ENCODE measurements at places on chromosomes 3 and 15.
A peak's percentile ranks its signal among the peaks of the same experiment; 100 is the strongest.

- no peak for DNase-seq
Observed at GRCh38 chr3:27715863-27716262, 6.3 kb downstream of the EOMES start.

GRCh38 chr3:82957696-82958095 is 1196.3 kb upstream of the GBE1 start:
- DNase-seq = no peak

- DNase-seq = no peak
Observed at GRCh38 chr15:33768670-33769190, 199.6 kb upstream of the CHRM5 start.

DNA sequence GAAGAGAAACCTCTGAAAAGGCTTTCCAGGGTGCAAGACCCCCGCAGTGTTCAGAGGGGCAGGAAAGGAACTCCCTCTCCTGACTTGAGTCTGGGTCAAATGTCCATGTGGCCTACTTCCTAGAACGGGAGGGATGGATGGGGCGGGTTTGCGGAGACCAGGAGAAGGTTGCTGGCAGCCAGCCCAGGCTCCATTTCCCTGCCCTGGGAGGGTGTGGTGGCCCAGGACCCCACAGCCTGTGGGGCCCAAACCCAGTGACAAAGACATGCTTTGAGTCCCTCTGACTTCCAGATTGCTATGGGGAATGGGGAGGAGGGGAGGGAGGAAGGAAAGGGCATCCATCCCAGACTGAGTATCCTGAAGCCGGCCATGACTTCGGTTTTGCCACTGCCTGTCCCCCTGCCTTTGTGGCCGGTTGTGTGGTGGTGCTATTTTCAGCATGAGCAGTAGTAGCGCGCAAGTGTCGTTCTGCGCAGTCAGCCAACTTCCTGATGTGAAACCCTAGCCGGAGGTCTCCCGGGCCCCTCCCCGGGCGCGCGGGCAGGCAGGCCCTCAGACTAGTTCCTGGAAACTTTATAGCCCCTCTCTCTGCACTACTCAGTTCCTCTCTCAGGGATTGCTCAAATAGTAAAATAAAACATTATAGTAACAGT is 24.4 kb downstream of the MAGEF1 start:
- no peak for DNase-seq

DNA sequence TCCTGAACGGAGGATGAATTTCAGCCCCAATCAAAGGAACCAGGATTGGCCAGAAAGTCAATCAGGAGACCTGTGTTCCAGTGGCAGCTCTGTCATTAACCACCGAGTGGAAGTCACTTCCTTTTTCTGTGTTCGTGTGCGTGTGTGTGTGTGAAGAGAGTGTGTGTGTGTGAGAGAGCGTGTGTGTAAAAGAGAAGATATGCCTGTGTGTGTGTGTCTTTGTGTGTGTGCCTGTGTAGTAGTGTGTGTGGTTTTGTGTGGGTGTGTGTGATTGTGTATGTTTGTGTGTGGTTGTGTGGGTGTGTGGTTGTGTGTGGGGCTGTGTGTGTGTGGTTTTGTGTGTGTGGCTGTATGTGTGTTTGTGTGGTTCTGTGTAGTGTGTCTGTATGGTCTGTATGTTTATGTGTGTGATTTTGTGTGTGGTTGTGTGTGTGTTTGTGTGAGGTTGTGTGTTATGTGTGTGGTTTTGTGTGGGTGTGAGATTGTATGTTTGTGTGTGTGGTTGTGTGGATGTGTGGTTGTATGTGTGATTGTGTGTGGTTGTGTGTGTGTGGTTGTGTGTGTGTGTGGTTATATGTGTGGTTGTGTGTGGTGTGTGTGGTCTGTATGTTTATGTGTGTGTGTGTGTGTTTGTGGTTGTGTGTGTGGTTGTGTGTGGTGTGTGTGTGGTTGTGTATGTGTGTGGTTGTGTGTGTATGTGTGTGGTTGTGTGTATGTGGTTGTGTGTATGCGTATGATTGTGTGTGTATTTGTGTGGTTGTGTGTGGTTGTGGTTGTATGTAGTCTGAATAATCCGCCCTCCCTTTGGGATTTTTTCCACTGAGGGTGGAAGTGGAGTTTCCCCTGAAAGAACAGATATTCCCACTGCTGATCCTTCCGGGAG is 314.4 kb downstream of the SHQ1 start:
- DNase-seq = no peak

GRCh38 chr3:28901018-28901417 is 379.9 kb upstream of the RBMS3 start:
- DNase-seq = no peak

DNA sequence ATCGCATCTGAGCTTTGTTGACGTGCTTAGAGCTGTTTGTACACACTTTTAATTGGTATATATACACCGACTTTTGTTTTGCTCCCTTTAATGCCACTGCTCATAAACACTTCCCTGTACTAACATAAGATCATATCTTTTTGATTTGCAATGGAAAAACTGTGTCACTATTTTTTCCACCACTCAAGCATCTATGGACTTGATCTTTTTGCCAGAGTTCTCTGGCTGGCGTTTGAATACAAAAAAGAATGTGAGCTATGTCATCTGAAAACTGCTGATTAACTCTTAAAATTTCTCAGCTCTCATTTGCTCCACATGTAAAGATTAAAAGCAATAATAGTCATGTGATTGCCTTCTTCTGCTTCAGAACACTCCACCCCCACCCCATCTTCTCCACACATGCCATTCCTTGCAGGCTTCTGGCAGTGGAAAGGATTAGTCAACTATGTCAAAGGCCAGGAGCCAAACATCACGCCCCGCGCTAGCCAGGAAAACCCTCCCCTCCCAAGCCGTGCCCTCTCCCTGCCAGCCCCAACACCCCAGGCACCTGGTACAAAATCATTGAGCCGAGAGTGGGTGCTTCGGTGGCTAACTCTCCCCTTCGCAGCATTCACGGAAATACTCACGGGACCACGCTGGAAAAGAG is 123.4 kb upstream of the MEF2A start:
- DNase-seq = no peak

DNA sequence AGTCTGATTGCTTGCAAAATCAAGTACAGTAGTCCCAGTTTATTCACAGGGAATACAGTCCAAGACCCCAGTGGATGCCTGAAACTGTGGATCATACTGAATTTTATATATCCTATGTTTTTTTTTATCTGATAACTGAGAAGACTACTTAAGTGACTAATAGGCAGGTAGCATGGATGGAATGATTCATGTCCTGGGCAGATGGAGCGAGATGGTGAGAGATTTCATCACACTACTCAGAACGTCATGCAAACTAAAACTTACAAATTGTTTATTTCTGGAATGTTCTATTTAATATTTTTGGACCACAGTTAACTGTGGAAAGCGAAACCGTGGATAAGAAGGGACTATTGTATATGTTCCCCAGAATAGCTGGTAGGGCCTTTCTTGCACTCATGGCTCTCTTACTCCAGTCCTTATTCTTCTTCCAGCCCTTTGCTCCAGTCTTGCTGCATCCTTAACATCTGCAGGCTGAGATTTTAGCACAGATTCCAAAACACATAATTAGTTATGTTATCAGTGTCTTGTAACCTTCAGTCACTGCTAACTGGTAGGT is 290.0 kb downstream of the ADAMTSL3 start:
- no peak for DNase-seq

DNA sequence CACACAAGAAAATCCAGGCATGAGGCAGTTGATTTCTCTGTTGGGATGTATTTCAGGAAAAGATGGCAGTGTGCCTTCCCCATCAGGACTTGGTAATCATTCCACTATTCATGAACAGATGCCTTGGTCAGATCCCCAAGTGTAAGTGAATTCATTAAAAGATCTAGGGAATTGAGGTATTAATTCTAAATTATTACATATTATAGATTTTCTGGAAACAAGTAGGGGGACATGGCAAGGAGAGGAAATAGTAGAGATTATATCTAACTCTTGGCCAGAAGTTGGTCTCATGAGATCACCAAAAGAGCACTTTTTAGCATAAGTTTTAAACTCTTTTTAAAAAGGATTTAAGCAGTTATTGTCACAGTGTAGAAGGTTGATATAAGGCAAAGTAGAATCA is 74.4 kb upstream of the MDFIC2 start:
- no peak for DNase-seq

GRCh38 chr3:16604887-16605602 is at the start of gene DAZL:
Gene DAZL (minus strand): TSS chr3:16605423. CDS start chr3:16605205, 218 bp downstream.
- DNase-seq = no peak

- no peak for DNase-seq
Observed at GRCh38 chr3:161420746-161421145, 49.4 kb upstream of the SPTSSB start.

DNA sequence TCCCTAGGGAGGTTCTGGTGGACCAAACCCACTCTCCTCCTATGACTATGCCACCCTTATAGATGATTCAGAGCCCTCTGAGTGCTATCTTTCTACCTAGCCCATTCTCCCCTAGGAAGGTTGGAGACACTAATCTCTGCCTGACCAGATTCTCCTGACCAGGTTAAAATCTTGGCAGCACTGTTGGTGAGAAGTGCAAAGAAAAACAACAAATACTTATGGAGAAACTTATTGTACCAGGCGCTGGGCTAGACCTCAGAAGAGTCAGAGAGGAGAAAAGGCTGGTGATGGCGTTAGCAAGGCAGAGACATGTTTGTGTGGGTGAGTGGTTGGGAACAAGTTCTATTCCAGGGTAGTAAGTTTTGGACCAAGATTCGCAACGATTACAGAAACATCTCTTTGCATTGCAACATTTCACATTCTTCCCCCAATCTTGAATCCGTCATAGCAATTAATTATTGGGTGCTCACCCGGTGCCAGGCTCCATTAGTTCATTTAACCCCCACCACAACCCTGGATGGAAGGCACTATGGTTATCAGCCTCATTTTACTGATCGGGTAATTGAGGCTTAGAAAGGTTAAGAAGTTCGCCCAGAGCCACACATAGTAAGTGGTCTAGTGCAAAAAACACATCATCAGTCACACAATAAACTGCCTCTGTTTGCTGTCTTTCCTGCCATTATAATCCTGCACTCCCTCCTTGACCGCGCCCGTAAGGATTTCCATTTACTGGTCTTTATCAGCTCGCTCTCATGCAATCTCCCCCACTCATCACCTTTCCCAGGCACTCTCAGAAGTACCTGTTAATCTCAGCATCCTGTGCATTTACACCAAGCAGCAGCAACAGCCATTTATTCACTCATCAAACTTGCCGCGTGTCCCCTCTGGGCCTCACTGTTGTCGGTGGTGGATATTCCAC is 655 bp upstream of the TSPAN3 start:
- no peak for DNase-seq

DNA sequence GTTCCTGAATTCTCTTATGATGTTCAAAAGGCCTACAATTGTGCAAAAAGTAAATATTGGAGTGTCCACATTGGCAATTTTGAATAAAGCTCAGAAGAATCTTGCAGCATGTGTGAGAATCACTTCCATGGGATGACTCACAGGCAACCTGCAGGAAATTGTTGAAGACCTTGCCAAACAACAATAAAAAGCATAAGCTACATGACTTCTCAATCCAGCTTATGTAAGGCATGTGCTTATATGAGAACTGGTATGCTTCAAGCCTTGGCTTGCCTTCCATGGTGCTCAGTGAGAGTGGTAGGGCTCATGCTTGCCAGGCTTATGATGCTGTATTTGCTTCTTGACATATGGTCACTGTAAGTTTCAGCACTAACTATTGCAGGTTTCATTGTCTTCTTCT is 18.4 kb upstream of the BCHE start:
- no peak for DNase-seq

GRCh38 chr15:90892023-90892422 is 7.7 kb downstream of the FES start:
- no peak for DNase-seq

GRCh38 chr3:99868311-99868646 is 50.6 kb downstream of the CMSS1 start:
- no peak for DNase-seq

GRCh38 chr15:99431661-99432091 is 134.1 kb upstream of the MEF2A start:
- no peak for DNase-seq

- DNase-seq = peak; percentile 20
Observed at GRCh38 chr15:91258415-91258759, 158.3 kb downstream of the SV2B start.

DNA sequence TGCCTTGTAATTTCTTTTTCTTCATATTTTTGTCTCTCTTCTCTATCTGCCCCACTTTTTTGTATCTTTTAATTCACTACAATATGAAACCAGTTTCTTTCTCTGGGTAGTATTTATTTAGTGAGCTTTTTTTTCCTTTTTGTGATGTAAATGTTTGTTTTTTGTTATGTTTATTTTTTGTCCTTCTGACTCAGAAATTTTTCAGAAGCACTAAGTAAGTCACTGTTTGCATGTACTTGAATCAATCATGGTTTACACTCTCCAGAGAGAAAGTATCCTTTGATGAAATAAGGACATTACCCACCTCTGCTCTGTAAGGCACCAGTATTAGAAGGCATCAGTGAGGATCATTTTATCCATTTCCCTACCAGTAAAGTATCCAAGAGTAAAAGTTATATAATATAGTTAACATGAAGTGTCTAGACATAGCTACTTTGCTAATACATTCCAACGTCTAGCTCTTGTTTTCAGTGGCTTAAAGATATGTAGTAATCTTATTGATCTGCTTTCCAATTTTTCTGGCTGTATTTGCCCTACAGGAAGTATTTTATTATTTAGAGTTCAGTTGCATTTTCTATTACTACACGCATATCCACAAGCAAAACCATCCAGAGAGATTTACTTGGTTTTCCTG is 25.4 kb downstream of the FILIP1L start:
- DNase-seq = no peak

DNA sequence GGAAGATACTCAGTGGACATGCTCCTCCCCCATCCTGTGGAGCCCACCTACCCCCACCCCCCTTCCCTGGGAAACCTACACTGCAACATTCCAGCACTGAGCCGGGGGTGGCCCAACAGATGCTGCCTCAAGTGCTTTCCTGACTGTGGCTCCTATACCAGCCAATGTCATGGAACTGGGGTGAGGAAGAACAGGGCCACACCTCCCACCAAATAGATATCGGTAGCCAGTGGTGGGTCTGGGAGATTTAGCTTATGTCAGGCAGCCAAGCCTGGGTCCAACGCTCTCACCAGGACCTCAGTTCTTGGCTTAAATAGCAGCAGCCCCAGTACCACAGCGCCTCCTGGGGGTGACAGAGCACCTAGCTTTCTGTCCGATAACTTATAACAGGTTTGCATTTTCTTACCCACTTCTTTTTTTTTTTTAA is 30.3 kb downstream of the CDC25A start:
- DNase-seq = peak; percentile 57

- DNase-seq = no peak
Observed at GRCh38 chr3:27715454-27715806, 6.7 kb downstream of the EOMES start.

GRCh38 chr15:56613811-56614210 is 119.5 kb downstream of the ZNF280D start:
- DNase-seq = no peak

GRCh38 chr3:150469031-150469930 is 61.2 kb downstream of the TSC22D2 start:
- no peak for DNase-seq

DNA sequence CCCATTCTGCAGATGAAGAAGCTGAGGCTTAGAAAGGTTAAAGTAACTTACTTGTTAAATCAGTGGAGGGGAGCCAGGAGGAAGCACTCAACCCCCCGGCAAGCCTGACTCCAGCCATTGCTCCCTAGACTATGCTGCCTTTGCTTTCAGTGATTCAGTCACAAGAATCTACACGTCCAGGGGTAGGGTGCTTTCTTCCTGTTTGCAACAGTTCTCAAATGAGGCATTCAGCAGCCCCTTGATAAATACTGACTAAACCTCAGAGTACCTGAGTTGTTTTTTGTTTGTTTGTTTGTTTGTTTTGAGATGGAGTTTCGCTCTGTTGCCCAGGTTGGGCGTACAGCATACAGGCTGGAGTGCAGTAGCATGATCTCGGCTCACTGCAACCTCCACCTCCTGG is 28.6 kb downstream of the MAGEF1 start:
- DNase-seq = no peak

- no peak for DNase-seq
Observed at GRCh38 chr3:140427786-140428185, 250.1 kb upstream of the TRIM42 start.

All from activated CD4-positive, alpha-beta memory T cell treated with anti-CD3 and anti-CD28 coated beads for 36 hours (primary cell).